NCI-H1105 treated with DMSO at 0.1 percent for 48 hours (cell line): ENCODE measurements at places on chromosomes 5 and 9.
A peak's percentile ranks its signal among the peaks of the same experiment; 100 is the strongest.

GRCh38 chr5:39213447-39214207 is 5.7 kb downstream of the FYB1 start:
- DNase-seq = no peak

- no peak for DNase-seq
Measured at GRCh38 chr9:134228649-134229048, 64.3 kb upstream of the RNU6ATAC start.

DNA sequence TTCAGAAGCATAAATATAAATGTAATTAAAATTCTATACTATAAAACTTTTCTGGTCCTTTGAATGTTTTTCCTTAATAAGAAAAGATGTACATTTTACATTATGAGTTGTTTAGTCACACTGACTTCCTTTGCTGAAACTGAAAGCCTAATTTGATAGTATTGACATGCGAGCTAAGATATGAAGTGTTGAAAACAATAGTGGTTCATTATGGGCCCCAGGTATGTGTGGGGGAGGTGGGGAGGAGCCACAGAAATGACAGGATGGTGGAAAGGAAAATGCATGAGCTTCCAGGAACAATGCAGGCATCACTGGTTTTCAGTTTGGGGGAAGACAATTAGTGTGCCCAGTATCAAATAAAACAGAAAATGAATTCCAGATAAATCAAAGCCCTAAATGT is 35.4 kb upstream of the RLN1 start:
- no peak for DNase-seq

GRCh38 chr9:127392976-127393375 is 4.0 kb upstream of the SLC2A8 start:
- no peak for DNase-seq

DNA sequence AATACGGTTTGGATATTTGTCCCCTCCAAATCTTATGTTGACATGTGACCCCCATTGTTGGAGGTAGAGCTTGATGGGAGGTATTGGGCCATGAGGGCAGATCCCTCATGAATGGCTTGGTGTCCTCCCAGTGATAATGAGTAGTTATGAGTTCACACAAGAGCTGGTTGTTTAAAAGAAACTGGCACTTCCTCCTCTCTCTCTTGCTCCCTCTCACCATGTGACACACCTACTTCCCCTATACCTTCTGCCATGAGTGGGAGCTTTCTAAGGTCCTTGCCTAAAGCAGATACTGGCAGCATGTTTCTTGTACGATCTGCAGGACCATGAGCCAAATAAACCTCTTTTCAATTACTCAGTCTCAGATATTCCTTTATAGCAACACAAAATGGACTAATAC is 132.0 kb downstream of the PIK3R1 start:
- no peak for DNase-seq

DNA sequence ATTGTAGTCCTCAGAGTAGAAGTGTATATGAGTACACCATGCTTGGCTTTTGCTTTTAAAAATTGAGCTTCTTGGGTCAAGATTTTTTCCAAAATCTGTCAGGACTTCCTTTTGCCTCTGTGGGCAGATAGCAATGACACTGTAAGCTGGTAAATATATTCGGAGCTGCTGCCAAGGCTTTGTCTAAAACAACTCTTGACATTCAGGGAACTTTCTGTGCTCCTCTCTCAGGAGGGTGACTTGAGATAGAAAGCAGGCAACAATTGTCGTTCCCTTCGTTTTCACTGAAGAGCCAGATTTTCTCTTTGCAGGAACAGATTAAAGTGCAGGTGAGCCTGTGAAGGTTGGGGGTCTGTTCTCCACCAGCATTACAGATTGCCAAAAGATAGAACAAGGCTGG is 230.5 kb downstream of the MAST4 start:
- no peak for DNase-seq

- DNase-seq = no peak
Measured at GRCh38 chr9:94870793-94871558, 144.5 kb downstream of the AOPEP start.

GRCh38 chr9:2418619-2419018 is 203.0 kb upstream of the VLDLR start:
- peak; percentile 55 for DNase-seq

DNA sequence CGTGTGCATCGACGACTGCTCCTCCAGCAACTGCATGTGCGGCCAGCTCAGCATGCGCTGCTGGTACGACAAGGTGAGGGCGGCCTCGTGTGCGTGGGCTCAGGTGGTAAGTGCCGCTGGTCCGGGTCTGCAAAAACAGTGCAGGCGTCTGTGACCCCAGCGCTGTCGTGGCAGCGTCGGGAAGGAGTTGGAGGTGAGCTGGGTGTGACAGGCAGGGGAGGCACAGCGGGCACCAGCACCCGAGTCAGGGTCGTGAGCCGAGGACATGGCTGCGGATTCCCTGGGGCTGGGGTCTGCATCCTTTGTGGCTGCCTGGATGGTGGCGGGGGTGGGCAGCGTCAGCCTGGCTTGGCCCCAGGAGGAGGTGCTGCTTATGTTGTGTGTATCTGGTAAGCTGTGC is 63.1 kb upstream of the CACNA1B start:
- no peak for DNase-seq

- DNase-seq = peak; percentile 21
Measured at GRCh38 chr5:139272471-139273321, 20.8 kb upstream of the MATR3 start.

- DNase-seq = no peak
Measured at GRCh38 chr9:89023740-89024139, 32.5 kb downstream of the S1PR3 start.

DNA sequence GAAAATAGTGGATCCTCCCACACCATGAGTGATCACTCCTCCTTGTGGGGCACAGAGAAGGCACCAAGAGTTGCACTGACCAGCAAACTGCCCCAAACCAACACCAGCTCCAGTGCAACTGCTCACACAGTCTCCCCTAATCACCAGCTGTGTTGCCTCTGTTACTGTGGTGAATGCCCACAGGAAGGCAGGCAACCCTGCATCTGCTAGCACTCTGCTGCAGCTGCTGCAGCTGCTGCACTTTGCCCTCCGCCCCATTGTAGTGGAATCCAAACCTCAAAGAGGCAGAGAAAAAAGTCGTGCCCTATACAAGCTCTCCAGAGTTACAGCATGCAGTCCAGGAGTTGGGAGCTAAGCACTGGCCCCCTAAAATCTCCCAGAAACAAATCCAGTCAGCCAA is 339.6 kb downstream of the TRIM36 start:
- DNase-seq = no peak

- DNase-seq = no peak
Measured at GRCh38 chr5:137828180-137828579, 39.5 kb upstream of the MYOT start.

DNA sequence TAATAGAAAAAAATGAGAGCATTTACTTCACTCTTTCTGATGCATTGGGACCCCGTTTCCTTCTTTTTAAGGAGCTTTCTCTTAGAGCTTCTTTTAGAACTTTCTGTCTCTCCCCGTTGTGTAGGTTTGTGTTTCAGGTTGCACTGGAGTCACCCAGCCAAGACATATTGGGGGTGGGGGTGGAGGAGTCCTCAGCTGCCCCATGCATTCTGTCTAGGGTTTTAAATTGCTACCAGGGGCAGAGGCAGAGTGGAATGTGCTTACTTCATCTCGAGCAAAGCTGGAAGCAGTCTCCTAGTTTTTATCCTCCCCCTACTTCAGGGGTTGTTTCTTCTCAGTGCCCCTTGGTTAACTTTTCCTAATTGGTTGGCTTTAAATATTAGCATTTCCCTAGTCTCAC is 9.4 kb downstream of the OR2K2 start:
- DNase-seq = no peak

DNA sequence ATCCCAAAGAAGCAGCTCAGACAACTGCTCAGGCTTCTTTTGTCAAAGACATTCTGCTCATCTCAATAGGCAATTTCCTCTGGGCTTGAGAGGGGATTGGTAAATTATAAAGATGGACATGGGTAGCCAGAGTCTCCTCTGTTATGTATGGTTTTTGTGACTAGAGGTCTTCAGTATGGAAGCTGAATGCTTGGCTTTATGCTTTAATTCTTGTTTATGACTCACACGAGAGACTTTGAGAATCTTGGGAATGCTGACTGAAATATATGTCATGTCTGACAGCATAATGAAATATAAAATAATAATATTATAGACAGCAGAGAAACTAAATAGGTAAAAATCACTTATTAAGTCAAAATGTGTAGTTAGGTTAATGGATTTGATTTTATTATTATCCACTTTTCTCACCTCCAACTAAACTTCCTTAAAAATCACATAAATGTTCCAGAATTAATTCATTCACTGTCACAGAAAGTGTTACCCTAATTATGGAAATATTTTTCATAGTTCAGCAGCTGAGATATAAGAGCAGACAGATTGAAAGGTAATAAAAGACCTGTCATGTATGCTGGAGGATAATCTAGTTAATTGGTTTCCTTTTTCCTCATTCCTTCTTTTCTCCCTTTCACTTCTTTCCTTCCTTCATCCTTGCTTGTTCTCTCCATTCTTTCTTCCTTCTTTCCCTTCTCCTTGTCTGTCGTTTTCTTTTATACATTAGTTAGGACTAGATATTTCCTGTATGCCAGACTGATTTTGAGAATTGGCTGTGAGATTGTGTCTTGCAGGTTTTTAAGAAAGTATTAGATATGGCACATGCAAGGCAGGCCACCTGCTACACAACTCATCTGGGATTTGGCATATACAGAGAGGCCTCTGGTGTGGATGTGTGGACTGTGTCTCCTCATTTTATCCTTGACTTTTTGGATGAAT is 1866.1 kb upstream of the NUDT12 start:
- no peak for DNase-seq

- DNase-seq = no peak
Measured at GRCh38 chr9:116501871-116502270, 185.2 kb upstream of the TRIM32 start.

GRCh38 chr5:92777421-92777820 is 803.6 kb downstream of the NR2F1-AS1 start:
- no peak for DNase-seq

DNA sequence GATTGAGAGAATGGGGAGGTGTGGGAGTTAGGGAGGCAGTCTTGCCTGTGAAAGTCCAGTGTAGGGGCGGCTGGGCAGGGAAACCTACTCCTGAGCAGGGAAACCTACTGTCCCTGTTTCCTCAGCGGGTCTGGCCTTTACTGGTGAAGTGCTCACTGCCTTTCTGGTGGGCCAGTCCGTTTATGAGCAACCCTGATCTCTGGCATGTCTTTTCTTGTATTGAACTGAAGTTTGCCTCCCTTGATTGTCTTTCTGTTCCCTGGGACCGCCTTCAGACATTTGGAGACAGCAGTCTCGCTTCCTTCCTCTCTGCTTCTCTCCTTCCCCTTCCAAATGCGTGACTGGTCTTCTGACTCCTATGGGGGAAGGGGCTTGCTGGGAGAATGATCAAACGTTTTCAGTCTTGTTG is 2.9 kb downstream of the SNX18 start:
- DNase-seq = no peak

DNA sequence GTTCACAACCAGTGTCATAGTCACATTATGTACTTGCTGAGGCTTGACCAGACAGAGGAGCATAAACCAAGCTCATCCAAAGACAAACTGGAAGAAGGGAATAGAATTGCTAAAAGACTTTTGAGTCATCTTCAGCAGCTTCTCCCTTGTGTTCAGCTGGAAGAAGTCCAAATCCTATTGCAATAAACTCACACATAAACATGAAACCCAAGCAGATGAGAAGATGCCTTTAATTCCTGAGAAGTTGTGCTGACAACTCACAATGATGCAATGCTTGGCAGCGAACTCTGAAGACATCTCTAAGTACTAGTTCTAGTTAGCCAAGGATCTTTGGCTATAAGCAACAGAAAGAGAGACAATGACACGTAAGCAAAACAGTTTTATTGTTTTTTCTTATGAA is 642.1 kb downstream of the KCTD16 start:
- no peak for DNase-seq

DNA sequence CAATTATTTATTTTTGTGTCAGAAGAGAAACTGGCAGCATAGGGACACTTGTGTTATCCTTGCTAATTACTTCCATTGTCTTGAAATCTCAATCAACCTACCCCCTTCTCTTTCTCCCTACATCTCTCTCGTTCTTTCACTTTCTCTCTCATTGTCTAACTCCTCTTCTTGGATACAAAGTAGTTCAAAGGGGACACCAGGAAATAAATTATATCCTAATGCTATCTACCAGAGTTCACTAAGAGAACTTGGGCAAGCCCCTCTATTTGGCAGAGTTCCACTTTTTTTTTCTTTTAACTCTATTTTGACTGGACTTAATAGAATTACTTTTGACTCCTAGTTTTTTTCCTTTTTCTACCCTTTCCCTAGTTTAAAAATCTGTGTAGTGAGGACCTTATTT is 102.2 kb downstream of the MEF2C start:
- no peak for DNase-seq

DNA sequence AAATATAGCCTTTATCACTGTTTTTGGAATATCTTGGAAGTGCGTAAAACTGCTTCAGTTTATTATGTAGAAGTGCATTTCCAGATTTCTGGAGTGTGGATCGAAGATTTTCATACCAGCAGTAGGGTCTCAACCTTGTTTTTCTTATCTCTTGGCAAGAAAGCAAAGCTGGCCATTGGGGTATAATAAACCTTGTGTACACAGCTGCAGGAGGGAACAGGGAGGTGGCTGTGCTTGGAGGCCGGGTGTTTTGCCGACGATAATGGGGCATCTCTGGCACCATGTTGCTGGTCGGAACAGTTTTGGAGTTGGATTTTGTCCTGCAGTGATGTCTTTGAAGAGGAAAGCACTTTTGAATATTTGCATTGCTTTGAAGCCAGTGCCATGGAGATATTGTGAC is 308.8 kb upstream of the DMRT1 start:
- peak; percentile 90 for DNase-seq

DNA sequence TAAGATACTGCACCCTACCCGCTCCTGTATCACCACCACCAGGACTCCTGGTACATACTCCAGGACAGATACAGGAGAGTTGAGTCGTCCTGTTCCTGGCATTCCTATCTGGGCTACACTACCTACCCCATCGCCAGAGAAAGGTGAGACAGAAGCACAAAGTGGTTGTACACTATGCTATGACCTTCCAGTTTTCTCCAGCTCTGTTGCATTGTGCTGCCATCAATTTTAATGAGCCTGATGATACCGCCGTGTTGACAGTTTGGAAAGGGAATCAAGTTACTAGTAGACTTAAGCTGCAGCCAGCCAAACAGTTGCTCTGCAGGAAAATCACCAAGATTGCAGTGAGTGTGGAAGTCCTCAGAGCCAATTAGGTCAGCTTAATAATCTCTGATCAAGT is 35.2 kb downstream of the ANP32B start:
- no peak for DNase-seq

DNA sequence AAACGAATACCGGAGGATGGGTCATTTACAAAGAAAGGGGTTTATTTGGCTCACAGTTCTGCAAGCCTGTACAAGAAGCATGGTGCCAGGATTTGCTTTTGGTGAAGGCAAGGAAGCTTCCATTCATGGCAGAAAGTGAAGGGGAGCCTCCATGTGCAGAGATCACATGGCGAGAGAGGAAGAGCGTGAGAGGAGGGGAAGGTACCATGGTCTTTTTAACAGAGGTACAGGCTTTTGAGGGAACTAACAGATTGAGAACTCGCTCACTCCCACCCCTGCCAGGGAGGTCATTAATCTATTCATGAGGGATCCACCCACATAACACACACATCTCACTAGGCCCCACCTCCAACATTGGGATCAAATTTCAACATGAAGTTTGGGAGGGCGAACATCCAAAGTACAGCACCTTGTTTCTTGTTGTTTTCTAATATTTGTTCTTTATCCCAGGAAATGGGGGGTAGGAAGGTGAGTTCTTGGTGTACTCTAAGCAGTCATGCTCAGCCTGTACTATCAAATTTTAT is 18.5 kb downstream of the TMC1 start:
- peak; percentile 2 for DNase-seq

- no peak for DNase-seq
Measured at GRCh38 chr5:59115345-59115744, 532.5 kb downstream of the RAB3C start.
